ENCODE measurements at places on chromosomes 7 and 10.

- no peak for DNase-seq
Measured at GRCh38 chr10:43293677-43294057, 26.8 kb upstream of the RASGEF1A start.

GRCh38 chr10:115572740-115573455 lies 479.7 kb downstream of the ATRNL1 start:
- no peak for DNase-seq

GRCh38 chr10:115103700-115104099 lies 10.5 kb downstream of the ATRNL1 start:
- DNase-seq: no peak

DNA sequence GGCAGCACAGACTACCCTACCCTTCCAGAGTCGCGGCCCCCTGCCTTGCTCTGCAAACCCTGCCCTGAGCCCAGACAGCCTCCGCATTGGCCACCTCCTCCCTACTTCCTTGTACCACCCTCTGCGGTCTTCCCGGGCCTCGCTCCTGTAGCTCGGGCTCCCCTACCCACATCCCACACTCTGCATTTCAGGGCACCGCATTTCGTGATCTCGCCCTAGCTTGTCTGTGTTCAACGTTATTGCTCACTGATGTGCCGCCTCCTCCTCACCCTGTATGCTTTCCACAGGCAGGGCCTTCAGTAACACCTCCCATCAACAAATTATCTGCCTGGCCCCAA lies 6.6 kb downstream of the PDIA4 start:
- DNase-seq: no peak

GRCh38 chr10:75468612-75469005 lies 37.2 kb downstream of the LRMDA start:
- DNase-seq: no peak

- DNase-seq: no peak
Measured at GRCh38 chr10:75803816-75804552, 372.6 kb downstream of the LRMDA start.

DNA sequence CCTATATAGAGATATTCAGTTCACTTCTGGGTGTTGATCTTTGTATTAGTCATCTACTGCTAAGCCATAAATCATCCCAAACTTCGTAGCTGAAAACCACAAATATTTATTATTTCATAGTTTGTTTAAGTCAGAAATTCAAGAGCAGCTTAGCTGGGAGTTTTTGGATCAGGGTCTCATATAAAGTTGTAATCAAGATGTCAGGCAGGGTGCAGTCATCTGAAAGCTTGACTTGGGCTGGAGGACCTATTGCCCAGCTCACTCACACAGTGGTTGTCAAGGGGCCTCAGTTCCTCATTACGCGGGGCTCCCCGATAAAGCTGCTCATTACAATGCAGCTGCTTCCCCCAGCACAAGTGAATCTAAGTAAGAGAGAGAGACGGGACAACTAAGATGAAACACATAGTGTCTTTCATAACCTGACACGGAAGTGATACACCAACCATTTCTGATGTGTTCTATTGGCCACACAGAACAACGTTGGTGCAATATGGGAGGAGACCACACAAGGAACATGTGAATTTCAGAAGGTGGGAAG lies 15.7 kb downstream of the PPP1R3C start:
- DNase-seq: no peak

GRCh38 chr7:35906191-35906908 lies 105.5 kb downstream of the SEPTIN7 start:
- DNase-seq: peak; percentile 76

- no peak for DNase-seq
Measured at GRCh38 chr10:112672706-112673105, 225.7 kb downstream of the VTI1A start.

- no peak for DNase-seq
Measured at GRCh38 chr10:82757901-82758300, 882.9 kb downstream of the NRG3 start.

DNA sequence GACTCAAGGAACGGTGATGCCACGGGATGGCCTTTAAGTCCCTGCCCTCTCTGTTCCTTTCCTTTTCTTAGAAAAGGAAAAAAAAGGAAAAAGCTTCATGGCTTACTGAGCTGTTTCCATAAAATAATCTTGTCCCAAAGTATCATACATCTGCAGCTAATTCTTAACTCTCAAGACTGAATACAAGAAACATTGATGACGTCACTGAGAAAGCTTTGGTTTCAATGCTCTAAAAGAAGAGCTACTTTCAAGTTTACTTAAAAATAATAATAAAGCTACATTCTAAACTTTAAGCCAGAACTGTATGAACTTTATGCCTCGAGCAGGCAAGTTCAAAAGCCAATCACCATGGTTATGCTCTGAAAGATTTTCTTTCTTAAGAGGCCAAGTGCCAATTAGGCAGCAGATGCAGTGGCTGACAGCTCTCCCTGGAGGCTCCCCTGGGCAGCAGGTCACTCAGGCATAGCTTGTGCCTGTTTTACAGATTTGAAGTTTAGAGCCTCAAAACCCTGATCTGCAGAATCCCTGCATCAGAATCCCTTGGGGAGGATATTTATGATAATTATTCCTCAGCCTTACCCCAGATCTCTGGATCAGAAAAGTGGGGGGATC lies 165.0 kb downstream of the CHN2 start:
- DNase-seq: no peak

- peak; percentile 42 for DNase-seq
Measured at GRCh38 chr10:113058523-113059370, 108.7 kb downstream of the TCF7L2 start.

GRCh38 chr10:124546957-124547646 lies 85.5 kb downstream of the LHPP start:
- no peak for DNase-seq

DNA sequence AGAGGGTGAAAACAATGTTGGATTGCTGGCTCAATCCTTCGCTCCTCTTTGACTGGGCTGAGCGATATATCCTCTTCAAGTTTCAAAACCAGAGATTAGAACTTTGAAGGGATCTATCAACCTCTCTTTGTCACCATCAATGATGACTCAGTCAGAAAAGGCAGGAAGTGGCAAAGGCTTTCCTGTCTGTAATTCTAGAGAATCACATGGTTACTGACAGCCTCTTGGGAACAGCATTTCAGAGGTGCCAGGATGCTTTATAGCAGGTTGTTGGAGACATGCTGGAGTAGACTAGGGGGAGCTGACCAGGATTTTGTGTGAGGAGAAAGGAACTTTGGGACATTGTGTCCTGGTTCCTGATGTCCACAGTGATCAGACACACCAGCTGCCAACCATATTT lies 81.3 kb downstream of the PRKCQ start:
- DNase-seq: no peak

DNA sequence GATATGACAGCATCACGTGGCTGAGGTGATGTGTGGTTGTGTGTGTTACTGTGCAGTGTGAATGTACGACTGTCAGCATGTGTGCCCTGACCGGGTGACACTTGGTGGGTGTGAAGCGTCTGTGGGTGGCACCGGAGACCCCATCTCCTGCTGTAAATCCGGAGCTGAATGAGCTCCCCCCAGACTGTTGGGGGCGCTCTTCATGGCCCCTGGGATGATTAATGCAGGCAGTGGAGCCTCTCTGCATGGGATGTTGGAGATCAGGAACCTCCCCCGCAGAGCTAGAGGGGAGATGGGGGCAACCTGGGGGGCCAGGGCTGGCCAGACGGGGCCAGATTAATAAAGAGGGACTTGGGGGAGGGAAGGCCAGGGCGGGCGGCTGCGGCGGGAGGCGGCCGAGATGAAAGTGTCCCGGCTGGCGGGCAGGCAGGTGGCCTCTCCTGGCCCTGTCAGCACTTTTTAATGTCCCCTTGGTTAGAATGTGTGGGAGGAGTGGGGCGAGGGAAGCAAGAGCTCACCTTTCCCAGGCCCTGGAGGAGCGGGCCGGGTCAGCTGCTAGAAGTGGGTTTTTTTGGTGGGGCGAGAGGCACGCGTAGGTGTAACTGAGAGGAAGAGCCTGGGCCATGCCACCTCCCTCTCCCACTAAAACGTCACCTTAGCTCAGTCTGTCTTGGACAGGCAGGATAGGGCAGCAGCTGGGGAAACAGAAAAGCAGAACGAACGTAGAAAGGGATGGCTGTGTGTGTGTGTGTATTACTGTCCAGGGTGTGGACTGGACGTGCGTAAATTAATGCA lies 34.1 kb downstream of the HIF1AN start:
- DNase-seq: no peak

DNA sequence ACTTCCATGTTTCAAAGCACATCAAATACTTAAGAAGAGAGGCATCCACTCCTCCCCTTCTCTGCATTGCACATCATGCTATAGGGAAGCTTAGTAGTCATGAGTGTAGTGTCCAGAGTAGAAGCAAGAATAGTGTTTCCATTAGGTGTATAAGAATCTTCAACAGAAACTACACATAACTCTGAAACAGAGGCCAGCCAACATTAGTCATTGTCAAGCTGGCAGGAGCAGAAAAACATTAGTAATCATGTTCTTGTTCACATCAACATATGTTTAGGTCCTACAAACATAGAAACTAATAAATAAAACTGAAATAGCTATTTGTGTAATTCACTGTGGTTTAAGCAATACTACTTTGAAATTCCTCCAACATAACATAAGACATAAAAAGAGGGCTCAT lies 370.2 kb downstream of the PPP1R3A start:
- DNase-seq: no peak

DNA sequence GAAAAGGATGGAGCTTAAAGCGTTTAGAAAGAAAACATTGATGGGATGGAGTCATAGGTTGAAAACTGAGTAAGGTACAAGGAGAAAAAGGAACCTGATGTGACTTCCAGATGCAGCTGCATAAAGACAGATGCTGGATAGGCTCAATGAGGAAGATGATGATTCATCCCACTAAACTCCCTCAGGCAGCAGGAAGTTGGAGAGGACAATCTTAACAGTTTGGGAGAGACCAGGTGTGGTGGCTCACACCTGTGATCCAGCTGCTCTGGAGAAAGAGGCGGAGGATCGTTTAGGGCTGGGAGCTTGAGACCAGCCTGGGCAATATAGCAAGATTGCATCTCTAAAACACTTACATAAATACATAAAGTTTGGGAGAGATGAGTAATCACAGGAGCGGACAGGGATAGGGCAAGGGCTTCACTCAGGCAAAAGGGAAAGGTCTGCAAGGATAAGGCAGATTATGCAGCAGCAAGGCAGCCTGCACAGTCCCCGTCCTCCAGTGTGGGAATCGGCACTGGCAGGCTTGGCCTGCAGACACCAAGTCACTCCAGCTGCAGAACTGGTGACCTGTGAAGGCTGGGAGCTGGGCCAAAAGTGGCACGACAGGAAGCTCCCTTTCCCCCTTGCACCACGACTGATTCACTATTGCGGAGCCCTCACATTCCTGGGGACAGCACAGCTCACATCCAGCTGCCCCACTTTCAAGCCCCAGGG lies 438.5 kb downstream of the GRID1 start:
- no peak for DNase-seq

DNA sequence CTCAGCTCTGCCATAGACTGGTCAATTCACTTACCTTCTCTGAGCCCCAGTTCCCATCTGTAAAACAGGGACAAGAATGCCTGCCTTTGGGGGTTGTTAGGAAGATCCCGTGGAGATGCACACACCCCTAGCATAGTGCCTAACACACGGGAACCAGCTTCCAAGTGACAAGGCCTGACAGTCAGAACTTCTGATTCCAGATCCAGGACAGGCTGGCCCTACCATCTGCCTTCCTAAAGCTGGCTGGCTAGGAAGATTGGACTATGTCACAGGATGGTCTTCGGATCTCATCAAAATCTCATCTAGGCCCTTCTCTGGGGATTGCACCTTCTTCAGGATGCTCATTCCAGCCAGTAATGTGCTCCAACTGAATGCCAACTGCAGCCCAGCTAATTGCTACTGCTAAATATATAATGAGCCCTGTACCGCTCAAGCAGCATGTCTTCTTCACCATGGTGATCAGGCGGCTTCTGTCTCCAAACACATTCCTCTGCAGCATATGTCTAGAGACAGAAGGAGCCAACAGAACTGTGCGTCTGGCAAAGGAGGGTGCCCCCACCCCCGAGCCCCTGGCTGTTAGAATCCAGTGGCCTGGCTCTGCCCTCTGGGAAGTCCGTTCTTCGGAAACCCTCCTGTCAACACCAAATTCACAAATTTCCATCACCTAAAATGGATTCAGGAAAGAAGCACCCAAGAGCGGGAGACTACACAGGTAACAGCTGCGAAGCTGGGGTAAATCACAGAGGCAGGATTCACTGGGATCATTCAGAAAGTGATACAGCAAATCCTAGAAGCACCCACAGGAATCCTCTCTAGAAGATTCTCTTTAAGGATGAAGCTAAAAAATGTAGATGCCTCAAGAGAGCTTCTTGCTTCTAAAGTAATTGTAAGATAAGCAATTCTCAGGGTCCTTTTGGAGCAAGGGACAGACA lies 142.1 kb upstream of the EEPD1 start:
- DNase-seq: no peak

DNA sequence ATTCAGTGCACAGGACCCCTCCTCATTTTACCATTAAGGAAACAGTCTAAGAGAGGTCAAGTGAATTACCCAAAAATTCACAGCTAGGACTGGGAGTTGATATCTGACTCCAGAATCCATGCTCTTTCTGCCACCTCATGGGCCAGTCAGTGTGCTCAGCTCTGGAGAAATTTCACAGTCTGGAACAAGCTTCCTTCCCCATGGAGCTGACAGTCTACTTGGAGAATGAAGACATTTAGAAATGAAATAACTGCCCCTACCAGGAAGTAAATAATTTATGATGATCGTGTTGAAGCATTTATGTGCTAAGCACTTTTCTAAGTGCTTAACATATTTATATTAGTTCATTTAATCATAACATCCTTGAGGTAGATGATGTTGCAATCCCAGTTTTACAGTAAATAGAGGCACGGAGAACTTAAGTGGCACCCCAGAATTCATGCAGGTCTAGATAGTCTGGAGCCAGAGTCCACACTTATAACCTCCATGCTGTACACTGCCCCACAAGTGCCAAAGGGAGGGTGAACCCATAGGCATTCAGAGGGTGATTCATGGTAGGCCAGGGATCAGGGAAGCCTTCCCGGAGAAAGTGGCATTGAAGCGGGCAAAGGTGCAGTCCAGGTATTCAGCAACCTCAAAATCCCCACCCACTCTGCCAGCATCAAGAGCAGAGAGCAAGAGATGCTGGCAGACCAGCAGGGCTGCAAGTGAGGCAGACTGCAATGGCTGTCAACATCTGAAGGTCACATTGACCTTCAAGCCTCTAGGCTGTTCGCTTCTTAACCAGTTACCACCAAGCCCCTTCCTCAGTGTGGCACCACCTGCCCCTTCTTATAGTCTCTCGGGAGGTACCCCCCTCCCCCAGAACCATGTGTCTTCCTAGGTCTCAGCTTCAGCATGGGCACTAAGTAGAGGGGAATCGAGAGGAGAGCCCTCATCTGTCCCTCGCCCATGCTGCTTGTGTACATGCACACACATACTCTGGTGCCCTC lies 38.4 kb upstream of the LRRC4 start:
- no peak for DNase-seq

GRCh38 chr7:3892157-3892556 lies 591.1 kb downstream of the SDK1 start:
- no peak for DNase-seq
